ENCODE measurements at places on chromosomes 2 and 18.

DNA sequence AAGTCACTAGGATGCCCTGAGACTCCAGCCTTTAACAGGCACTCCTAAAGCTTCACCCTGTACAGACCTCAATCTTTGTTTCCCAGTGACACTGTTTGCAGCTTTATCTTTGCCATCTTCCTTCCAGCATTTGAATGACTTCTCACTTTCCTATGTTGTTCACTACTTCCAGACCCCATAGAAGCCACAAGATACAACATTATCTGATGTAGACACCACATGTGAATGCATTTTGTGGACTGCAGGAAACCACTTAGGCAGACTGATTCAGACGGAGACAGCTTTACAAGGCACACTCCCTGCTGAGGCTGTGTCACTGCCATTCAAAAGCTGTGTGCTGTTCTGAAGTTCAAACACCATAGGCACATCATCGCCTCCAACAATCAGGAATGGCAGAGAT, 67.3 kb upstream of the SPATS2L start:
- DNase-seq = no peak

DNA sequence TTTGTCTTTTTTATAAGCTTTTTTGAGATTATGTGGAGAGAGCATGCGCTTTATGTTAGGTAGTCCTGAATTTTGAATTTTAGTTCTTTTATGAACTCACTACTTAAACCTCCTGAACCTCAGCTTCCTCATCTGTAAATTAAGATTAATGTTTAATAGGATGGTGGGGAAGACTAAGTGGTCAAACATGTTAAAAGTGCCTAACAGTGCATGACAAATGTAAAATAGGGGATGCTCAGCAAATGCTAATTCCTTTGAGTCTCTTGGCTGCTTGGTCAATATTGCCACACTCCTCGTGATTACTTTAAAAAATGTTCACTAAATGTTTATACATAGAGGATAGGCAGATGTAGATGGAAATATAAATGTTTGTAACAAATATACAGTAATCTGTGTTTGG, 6.8 kb downstream of the BIRC6 start:
- DNase-seq = no peak

GRCh38 chr2:176473177-176473576, 203.9 kb downstream of the MTX2 start:
- no peak for DNase-seq

GRCh38 chr2:230134496-230135129, 65.9 kb upstream of the SLC16A14 start:
- DNase-seq = no peak

DNA sequence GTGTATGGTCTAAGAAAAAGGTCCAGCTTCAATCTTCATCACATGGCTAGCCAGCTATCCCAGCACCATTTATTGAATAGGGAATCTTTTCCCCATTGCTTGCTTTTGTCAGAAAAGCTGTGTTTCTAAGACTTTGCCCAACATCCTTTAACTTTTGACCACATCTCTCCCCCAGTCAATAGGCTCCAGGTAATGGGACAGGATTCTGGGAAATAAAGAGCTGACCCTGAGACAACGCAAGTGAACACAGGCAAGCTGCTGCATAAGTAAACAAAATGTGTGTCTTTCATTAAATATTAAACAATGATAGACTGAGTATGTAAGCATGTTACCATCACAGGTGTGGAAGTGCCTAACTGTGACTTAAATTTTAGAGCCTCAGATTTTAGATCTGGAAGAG, 23.0 kb downstream of the FAM110C start:
- no peak for DNase-seq

DNA sequence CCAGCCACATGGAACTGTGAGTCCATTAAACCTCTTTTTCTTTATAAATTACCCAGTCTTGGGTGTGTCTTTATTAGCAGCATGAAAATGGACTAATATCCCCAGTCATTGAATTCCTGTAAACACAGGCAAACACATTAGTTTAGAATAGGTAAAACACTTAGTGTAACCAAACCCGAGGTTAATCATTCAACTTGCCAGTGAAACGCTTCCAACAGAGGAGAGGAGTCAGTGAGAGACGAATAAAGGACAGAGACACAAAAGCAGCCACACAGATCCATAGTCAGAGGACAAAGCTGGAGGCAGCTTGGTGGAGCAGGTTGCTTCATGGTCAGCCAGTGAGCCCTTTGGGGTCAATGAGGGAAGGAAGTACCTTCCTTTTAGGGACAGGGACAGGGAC, 348.1 kb downstream of the TGIF1 start:
- DNase-seq = no peak

DNA sequence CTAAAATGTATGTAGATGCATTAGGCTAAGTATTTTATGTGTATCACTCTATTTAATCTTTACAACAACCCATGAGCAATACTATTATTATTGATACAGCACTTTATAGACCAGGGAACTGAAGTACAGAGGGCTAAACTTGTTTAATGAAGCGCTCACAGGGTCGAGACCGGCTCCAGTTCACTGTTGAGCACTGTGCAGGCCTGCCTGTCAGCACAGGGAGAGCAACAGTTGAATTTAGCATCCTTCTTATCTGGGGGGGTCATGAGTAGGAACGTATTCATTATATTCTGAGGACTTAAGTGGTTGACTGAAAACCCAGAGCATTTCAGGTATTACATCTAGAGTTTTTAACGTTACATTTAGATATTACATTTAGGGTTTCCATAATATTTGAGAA, 120.1 kb downstream of the PLCL1 start:
- no peak for DNase-seq

DNA sequence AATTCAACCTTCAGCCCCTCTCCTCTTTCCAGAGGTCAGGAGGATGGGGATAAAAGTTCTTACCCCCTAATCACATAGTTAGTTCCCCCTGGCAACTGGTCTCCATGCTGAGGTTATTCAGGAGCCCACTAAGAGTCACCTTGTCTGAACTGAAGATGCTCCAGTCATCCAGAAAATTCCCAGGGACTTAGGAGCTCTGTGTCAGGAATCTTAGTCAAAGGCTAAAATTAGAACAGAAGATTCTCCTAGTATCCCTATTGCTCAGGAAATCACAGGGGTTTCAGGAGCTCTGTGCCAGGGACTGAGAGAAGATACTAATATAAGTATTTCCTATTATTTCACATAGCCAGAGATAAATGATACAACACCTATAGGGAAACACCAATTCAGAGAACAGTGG, 37.3 kb upstream of the LONRF2 start:
- no peak for DNase-seq

GRCh38 chr2:168614172-168615018, 158.3 kb downstream of the CERS6 start:
- no peak for DNase-seq

DNA sequence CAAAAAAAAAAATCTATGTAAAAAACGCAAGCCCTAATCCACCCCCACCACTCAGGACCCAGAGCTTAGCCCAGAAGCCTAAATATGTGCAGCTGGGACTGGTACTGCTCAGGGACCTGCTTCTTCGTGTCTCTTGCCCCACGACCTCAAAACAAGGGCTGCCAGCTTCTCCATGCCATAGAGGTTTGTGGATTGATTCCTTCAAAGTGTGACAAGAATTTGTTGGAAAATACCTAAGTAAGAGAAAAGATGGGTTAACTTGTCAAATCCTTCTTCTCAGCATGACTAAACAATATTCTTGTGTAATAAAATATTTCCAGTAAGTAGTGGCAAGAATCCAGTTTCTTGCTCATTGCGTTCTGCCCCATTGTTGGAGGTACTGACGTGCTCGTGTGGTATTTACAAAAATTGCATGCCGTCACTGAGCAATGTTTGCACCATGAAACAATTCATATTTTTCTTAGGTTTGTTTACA, 825 bp upstream of the SCYGR1 start:
- no peak for DNase-seq

DNA sequence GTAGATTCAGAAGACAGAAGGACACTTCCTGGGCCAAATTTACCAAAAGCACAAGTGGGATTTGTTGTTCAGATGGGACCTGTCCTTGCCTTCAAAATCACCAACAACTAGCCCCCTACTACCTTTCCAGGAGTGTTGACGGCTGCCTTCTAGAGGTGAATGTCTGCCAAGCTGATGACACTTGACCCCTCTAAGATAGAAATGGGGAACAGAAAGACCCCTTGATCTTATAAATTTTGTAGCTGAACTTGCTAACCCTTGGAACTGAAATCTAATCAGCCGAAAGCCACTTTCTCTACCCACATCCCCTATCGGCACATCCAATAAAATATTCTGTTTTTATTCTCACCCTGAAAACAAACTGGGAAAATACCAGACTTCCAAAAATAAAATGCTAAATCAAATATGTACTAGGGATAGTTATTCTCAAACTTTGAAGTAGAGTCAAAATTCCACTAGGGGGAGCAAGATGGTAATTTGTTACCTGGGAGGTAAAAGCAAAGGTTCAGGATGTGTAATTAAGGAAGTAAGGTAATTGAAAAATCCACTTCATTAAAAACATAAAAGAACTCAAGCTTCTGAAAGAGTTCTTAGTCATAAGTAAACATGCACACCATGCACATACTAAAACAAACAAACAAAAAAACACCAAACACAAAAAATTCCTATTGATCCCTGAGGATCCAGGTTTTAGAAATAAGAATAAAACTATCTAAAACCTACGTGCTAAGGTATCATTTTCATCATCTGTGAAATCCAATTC, 119.2 kb downstream of the ANKRD44 start:
- DNase-seq = no peak

DNA sequence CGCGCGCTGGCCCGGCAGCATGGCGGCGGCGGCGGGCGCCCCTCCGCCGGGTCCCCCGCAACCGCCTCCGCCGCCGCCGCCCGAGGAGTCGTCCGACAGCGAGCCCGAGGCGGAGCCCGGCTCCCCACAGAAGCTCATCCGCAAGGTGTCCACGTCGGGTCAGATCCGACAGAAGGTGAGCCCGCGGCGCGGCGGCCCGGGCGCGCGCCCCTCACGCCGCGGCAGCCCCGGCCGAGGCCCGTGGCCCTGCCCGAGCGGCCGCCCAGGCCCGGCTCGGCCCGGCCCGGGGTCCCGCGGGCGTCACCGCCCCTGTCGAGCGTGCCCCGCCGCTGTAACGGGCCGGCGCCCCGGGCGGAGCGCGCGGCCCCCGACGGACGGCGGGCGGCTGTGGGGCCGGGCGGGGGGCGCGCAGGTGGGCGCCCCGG, 218 bp downstream of the DGKD start:
- no peak for DNase-seq

GRCh38 chr2:126761981-126762878, 106.3 kb downstream of the GYPC start:
- DNase-seq = peak; percentile 18

GRCh38 chr2:190311893-190312634, 7.6 kb downstream of the HIBCH start:
- DNase-seq = no peak

GRCh38 chr2:37500031-37500430, 155.6 kb downstream of the QPCT start:
- no peak for DNase-seq

DNA sequence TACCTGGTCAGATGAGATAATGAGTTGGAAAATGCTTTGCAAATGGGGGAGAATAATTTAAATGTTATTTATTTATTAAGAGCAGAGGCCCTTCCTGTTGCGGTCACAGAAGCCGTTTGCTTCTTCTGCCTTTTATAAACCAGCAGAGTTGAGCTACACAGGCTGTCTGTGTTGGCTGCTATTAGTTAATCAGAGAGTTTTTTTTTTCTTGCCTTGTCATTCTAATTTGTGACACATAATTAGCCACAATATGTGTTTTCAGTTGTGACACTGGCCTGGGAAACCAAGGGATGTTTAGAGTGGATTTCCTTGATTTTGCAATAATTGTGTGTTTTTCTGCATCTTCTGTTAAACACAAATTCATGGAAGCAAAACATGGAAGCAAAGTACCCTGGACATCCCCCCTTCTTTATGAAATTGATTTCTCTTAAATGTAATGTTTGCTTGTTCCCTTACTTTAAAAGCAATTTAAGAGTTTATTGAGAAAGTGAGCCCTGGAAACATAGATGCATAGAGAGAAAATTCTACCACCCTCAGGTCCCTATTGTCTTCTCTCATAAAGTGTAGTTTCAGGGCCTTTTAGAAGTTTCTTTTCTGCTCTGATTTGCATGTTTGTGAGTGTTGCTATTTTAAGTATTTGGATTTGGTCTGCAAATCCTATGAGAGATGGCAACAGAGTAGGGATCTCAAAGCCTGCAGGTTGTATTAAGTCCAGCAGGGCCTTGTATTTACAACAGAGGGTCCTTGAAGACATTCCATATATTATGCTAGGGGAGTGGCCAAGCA, 22.8 kb upstream of the IL37 start:
- DNase-seq = no peak

GRCh38 chr2:237165405-237166276, 80.0 kb downstream of the COPS8 start:
- DNase-seq = no peak

GRCh38 chr2:135798762-135799161, 38.2 kb downstream of the LCT start:
- no peak for DNase-seq

GRCh38 chr2:217742841-217743240, 260.0 kb downstream of the TNS1 start:
- DNase-seq = no peak

DNA sequence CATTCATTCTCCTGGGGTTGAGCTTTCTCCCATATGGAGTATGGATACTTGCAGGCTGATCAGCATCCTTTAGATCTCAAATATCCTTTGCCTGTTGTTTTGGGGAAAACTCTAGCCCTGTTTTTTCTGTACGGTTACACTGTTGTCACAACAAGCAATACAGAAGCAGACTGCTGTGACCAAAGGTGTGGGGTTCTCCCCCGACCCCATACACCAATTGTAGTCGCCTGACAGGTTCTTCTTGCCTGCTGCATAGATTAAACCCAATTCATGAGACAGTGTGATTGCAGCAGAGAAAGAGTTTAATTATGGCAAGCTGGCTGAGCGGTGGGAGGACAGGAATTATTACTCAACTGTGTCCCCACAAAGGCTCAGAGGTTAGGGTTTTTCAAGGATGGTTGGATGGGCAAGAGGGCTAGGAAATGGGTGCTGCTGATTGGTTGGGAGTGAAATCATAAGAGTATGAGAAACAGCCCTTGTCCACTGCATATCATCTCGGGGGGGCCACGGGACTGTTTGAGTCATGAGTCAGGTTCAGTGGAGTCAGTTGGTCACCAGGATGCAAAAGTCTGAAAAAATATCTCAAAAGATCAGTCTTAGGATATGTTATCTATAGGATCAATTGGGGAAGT, 40.6 kb downstream of the ITGB1BP1 start:
- no peak for DNase-seq

GRCh38 chr18:77061946-77062517, 70.6 kb downstream of the MBP start:
- DNase-seq = peak; percentile 9

DNA sequence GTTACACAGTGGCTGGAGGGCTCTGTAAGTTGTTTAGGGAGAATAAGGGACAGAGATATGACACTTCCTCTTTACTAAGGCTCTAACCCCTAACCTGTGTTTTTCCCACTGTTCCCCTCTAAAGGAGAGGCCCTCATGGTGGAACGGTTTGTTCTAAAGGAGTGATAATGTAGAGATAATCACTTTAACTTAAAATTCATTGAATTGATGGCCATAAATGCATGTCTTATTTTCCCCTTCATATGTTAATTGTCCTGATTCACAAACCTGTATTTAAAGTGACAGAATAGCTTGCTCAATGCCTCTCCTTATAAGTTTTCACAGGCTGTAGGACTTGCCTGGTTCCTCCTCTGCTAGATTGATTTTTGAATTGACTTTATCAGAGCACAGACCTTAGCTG, at the start of gene SERPINB12:
TSS of gene SERPINB12 (plus strand) at position 301 of the 400 bp plus-strand sequence. CDS start 13,791 bp downstream, outside the sequence.
- DNase-seq = no peak

GRCh38 chr2:113028112-113028511, 22.9 kb downstream of the IL36A start:
- no peak for DNase-seq
